ENCODE measurements at places on chromosomes 2 and 18.

DNA sequence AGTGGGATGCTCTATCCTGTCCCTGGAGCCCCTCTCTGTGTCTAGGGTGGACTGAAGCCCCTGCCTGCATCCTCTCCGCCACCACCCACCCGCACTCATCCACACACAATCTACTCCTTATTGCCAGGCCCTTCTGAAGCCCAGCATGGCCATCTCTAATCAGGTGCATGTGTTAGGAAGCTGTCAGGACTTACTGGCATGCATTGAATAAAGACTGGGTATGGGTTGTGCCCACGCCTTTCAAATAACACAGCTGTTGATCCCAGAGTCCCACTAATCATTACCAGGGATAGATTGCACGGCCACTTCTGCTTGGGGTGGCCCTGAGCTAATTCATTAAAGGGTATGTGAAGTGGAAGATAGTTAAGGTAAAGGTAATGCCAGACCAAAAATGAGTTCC is 88.4 kb downstream of the CABLES1 start:
- no peak for DNase-seq

- no peak for DNase-seq
These were observed 1.8 kb upstream of the ABCA12 start for GRCh38 chr2:215140166-215140707.

DNA sequence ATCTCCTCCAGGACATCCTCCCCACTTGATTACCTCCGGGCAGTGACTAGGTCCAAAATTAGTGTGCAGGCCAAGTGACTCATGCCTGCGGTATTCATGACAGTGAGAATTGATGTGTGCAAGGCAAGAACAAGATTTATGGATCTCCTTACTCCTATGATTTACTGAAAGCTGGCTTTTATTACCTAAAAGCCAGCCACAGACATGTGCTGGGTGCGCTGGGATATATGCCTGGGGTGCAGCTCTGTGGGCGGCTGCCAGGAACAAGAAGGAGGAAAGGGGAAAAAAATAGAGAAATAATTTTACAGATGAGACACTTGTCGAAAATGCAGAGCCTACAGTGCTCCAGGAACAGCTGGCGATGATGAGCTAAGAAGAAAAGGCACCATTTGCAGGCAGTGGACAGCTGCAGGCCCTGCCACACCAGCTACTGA is 359.3 kb downstream of the CMPK2 start:
- no peak for DNase-seq

DNA sequence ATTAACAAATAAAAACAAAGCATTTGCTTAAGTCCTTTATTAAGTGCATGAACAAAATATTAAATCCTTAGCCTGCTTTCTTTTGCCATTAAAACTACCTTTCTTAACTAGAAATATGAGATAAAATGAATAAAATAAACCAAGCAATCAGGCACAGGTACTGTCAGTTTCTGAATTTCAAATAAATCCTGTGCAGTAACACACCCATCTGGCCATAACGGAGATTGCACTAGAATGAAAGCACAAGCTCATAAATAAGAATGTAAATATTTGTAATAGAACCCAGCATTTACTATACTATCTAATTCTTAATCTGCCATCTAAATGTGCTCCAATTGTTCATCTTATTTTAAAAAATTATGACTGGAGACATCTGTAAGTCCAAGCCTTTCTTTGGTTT is 31.9 kb downstream of the PRKRA start:
- peak; percentile 66 for DNase-seq

DNA sequence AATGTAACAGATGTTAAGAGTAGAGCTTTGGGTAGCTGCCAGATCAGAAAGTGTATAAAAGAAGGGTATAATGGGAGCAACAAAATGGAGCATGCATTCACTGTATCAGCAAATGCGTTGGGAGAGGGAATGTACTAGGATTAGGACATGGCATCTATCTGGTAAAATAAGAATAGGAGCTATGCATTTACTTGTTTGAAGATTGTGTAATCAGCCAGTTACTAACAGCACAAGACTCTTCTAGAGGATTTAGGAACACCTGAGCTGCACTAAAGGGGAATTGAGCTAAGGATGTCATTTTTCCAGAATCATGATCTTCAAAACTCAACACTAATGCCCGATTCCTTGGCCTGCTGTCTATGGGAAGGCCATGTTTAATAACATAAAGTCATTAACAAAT is 394.2 kb upstream of the TNP1 start:
- DNase-seq: no peak

DNA sequence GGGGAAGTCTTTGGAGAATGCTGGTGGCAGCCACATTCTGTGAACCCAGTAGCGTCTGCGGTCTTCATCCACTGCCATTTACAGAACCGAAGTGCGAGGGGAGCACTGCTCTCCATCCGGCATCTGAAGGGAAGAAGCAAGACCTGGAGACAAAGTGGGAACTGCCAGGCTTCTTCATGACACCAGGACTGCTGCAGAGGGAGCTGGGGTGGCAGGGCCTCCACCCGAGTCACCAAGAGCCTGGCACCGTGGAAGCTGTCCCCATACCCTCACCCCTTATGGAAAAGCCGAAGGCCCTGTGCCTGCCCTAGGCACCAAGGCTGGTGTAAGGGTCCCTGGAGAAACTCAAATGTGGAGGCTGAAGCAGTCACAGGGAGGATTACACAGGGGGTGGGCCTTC is 79.8 kb downstream of the CIB4 start:
- no peak for DNase-seq

- no peak for DNase-seq
These were observed 20.2 kb downstream of the INPP4A start for GRCh38 chr2:98464772-98465310.

DNA sequence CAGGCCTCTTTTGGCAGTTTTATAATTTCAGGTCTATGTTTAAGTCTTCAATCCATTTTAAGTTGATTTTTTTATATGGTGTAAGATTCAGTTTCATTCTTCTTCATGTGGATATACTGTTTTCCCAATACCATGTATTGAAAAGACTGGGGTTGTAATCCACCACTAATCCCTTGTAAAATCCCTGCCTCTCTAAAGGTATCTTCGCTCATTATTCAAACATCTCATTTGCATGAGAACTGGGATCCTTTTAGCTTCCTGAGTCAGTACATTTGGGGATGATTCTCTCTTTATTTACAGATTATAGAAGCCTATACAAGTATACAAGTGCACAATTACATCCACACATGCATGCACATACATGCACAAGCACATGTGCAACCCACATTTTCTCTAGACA is 25.3 kb downstream of the DHRS9 start:
- DNase-seq: no peak

- no peak for DNase-seq
These were observed 229.3 kb upstream of the TRIB2 start for GRCh38 chr2:12487253-12488004.

GRCh38 chr18:71784777-71785176 is 759.4 kb downstream of the CBLN2 start:
- DNase-seq: peak; percentile 73

GRCh38 chr2:150475479-150476250 is 11.8 kb downstream of the RND3 start:
- DNase-seq: no peak

- no peak for DNase-seq
These were observed 153.2 kb upstream of the MYO3B start for GRCh38 chr2:170024721-170025120.

- DNase-seq: no peak
These were observed 100.6 kb upstream of the FN1 start for GRCh38 chr2:215536510-215536909.

GRCh38 chr2:32498306-32498705 is 129.5 kb upstream of the TTC27 start:
- no peak for DNase-seq

- peak; percentile 38 for DNase-seq
These were observed 159.8 kb upstream of the PIEZO2 start for GRCh38 chr18:11309172-11309571.

DNA sequence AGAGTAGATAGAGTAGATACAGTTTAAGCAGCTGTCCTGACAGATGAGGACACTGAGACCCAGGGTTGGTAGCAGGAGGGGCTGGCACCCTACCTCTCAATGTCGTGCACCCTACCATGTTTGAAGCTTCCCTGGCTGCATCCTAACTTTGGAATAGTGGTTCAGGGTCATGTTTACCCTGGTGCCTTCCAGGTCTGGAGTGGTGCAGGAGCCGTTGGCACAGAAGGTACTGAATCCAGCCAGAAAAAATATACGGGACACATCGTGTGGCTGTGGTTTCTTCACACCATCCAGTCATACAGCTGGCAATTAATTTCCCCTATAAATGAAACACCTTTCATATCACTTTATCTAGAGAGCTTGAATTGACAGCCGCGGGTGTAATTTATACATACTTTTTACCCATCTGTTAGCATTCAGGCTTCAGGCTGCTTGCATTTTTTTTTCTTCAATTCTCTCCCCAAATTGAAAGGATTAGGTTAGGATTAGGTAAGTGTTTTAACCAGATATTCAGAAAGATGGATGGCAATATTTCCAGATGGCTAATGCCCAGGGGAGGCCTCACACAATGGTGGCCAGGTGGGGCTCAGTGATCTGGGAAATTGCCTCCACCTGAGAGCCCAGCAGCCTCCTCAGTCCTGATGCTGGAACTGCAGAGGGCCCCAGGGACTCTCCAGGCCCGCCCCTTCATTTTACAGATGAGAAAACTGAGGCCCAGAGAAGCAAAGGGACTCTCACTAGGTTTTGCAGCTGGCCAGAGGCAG is 127.0 kb downstream of the CELF4 start:
- no peak for DNase-seq

DNA sequence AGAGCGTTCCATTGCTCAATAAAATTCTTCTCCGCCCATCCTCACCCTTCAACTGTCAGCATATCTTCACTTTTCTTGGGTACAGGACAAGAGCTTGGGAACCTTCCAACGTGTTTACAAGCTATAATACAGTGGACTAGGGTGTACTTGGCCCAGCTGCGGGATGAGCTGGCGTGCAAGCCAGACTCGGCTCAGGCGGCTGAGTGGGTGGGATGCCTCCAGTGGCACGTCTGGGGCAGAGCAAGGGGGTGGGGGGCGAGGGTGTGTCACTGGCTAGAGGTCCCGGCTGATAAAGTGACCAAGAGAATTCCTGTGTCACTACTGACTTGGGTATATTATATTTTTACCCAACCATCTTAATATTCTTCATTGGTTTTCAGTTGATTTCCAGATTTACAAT is 179.7 kb downstream of the EVA1A start:
- no peak for DNase-seq
